ENCODE measurements at places on chromosomes 7 and 10.

DNA sequence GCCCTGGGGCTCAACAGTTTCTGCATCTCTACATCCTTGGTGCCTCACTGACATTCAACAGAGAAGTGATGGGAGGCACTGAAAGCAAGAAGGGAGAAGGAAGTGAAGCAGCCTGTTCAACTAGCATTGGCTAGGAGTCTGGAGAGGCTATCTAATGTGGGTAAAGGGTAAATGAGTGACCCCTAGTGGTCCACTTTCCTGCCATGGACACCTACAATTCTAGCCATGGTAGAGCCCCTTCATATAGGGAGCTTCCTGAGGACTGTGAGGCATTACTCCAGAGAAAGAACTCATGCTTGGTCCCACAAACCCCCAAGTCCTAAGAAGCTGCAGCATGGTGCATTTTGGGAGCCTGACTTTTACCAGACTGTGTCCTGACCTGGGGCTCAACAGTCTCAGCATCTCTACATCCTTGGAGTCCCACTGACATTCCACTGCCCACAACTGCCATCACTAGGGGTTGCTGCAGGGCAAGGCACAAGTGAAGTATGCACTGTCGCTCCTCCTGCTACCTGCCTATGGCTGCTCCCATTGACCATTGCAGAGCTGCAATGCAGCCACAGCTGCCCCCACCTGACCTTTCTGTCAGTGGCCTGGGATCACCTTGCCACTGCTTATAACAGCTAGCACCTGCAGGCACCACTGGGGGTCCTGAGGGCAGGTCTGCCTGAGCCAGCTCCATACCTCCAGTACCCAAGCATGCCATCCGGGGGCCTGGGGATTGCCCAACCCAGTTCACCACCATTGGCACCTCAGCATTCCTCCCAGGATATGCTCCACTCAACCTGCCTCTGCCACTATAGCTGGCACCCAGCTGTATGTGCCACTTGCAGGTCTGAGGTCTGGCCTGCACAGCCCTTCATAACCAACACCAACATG lies 44.1 kb upstream of the CDK6 start:
- no peak for DNase-seq

- no peak for DNase-seq
Measured at GRCh38 chr10:84194424-84195043, at the start of gene CDHR1. Gene CDHR1 (plus strand): TSS chr10:84194537. CDS start chr10:84194761, 224 bp downstream.

DNA sequence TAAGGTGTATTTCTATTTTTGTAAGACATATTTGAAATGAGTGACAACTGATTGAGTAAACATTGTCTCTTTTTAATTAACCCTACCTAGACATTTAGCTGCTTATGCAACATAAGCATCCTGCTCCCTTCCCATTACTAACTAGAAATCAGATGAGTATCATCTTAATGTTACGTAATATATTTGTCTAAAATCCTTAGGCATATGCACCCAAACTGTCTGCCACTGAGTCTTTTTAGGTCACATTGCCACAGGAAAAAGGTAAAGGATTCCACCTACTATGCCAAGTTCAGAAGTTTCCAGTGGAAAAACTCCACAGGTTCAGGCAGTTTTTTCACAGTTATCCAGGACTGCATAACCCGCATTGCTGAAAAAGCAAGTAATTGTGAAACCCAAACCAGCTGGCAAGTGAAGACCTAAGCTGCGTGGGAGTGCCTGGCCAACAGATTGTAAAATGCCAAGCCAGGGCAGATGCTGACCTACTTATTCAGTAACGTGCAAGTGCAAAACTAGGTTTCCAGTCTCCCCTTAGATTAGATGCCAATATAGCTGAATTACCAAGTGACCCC lies 983.7 kb downstream of the GATA3 start:
- no peak for DNase-seq

DNA sequence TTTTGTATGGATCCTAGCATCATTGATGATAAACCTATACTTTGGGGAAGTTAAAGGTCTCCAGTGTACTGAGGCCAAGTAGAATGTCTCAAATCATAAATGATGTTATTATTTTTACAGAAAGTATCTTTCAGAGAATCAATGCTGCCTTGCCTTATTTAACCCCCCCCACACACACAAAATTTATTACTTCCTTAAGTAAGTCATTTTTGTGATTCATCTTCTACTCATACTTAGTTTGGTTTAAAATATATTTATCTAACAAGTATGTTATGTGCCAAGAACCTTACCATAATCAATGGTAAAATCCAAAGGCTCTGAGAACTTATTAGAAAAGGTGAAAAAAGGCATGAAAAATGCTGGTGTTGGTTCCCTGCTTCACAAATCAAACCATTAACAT lies 18.8 kb upstream of the CLDN12 start:
- no peak for DNase-seq

DNA sequence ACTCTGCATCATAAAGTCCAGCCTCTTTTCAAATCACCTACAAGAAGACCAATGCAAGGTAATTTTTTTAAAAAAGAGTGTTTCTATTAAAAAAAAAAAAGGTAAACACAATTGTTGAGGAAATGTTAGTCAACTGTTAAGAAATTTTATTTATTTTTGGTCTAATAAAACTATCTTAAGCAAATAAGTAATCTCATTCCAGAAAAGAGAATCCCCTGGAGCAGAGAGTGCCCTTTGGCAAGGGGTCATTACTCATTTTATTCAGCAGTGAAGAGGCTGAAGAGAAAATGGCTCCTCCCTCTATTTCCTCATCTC lies 63.4 kb upstream of the GSDME start:
- DNase-seq = no peak

DNA sequence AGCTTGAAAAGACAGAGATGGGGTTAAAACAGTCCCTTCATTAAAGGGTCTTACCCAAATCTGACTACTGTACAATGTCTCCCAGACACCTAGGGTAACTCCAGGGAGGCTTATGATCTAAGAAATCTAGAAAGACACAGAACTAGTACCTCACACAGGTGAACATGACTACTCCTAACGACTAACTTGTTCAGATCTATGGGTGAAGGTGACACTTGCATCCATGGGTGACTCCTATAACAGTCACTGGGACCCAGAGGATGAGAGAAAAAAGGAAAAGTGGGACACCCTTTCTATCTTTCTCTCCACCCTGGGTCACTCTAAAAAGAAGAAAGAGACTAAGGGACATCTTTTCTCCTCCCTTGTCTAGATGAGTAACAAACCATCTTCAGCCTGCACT lies 19.2 kb downstream of the AKR1C8 start:
- DNase-seq = no peak

GRCh38 chr10:45422866-45423659 lies 49.0 kb downstream of the ALOX5 start:
- DNase-seq = no peak

DNA sequence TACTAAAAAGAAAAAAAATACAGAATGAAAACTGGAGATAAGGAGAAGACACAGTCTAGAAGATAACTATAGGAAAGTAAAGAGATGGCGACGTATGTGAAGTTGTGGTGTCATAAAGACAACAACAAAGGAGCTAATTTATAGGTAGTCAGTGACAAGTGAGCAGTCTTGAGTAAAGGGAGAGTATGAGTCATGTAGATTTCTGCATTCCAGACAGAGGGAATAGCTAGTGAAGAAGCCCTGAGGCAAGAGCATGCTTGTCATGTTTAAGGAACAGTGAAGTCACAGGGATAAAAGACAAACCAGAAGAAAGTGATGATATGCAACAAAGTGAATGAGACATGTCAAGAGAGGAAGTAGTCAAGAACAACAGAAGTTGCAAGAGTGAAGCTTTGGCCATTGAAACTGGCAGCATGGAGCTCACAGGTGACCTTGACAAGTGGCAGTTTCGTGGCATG lies 2.3 kb upstream of the MIOS start:
- no peak for DNase-seq

GRCh38 chr10:99555371-99555770 lies 22.6 kb downstream of the NKX2-3 start:
- DNase-seq = no peak

GRCh38 chr10:24579906-24580305 lies 143.8 kb downstream of the ARHGAP21 start:
- DNase-seq = no peak

DNA sequence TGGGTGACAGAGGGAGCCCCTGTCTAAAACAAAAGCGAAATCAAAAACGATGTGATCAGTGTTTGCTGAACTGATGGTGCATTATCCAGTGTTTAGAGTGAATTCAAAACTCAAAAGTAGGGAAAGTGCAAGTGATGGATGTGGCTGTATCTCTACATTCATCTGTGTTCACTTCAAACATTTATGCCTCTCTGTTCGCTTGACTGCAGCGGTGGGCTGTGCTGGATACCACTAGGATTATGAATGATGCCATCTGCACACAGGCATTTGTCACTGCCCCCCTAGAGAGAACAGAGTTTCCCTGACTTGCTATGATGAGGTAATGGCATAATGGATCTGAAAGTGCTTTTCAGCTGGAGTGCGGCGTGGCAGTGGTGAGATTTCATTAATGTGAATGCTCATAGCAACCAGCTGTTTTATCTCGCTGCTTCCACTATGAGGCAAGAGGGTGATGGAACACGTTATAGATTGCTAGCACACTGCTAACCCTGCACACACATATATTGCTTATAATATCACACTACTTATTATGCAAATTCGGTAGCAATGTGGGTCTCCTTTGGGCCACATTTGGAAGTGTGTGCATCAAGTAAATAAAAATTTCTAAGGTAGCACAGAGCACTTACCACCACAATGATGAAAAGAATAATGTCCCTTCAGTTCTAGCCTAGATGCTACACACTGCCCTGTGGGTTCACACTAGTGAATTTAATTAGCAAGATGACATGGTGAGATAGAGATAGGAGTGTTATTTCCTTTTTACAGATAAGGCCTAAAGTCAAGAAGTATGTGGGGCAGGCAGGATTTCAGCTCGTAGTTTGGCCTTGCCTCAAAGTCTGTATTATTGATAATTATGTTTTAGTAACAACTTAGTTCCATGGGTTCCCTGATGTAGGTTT lies 164.7 kb downstream of the CAMK1D start:
- DNase-seq = no peak

DNA sequence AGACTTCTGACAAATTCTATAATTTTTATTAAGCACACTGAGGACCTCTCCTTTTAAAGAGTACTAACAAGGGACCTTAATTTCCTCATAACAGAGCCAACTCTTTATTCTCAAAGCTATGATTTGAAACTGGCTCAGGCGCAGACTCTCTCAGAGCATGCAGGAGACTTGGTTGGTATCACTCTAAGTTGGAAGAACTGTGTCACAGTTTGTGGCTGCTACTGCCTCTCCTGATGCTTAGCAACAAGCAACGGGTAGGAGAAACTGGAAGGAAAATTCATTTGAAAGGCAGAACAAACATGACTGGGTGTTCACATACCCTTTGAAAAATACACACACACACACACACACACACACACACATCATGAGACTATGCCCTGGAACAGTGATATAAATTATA lies 33.3 kb downstream of the ENO4 start:
- DNase-seq = no peak

DNA sequence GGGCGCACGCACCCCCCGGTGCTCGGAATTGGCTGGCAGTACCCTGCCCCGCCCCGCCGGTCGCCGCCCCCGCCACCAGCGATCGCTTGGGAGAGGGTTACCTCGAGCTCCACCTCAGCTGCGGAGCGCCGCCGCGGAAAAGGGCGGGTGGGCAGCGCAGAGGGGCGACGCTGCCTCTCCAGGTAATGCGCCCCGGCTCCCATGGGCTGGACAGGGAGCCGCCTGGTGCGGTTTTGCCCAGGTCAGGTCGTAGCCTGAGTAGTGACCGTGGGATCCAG lies 1.3 kb downstream of the PFKFB3 start:
- DNase-seq = no peak

DNA sequence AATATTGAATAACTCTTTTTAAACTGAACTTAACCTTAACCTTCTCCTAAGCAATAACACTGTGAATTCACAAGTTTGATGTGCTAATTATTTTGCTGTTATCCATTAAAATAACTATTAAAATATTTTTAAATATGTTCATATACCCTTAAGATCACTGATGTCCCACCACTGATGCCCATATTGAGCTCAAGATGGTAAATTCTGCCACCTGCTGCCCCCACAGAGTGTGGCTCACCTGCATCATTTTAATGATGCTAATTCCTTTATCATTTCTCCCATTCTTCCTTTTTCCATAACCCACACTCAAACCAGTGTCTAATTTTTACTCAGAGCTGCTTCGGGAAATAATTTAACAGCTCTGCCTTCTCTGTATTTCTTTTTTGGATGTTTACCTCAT lies 82.3 kb upstream of the ARID5B start:
- no peak for DNase-seq

DNA sequence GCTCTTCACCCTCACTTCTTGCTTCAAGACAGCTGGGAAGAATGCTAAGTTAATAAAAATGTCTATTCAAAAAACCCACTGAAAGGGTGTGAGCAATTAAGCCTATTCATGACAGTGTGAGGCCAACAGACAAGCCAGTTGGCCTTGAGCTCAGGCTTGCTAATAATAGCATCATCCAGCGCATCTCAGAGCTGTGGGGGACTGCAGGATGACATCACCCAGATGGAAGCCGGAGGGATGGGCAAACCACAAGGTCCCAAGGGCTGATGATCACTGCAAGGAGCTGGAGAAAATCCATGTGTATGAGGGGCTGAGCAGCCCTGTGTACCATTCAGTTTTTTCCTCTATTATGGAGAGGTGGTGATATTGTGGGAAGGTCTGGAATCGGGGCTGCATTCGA lies 770.4 kb downstream of the TNS3 start:
- DNase-seq = no peak

GRCh38 chr10:58667658-58668310 lies 155.1 kb downstream of the BICC1 start:
- DNase-seq = no peak

DNA sequence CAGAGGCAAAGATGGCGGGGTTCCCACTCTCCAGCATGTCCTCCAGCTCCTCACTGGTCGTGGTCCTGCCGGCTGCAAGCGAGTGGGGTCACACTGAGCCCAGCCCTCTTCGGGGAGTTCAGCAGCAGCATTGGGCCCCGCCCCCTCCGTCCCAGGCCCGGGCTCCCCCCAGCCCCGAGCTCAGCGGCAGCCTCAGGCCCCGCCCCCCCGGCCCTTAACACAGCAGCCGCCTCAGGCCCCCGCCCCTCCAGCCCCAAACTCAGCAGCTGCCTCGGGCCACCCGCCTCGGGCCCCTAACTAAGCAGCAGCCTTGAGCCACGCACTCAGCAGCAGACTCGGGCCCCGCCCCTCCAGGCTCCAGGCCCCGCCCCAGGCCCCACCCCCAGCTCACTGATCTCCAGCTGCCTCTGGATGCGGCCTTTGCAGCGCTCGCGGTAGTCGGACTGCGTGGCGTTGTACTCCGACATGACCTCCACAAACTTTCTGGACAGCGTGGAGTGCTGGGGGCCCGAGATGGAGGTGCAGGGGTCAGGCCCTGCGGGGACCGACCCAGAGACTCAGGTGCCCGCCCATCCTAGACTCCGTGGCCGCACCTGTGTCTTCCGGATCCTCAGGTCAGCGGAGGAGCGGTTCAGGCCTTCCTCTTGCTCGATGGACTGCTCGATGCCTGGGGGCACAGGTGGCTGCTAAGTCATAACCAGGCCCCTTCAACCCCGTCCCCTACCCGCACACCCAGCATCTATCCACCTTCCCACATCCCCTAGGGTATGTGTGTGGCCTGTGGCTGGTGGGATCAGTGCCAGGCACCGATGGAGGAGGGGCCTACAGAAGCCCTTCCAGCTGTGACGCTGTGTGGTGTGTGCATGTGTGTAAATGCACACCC lies 15.5 kb downstream of the STX1A start:
- no peak for DNase-seq
